Glutamatergic neuron (in vitro differentiated cells): ENCODE measurements at places on chromosomes 3 and 15. TPM values are rescaled to one million over a fixed set of nuclear protein-coding genes. Genes with fewer than 3 reads are reported as not detected.

The SCAANT1 gene
- total RNA-seq: not detected

The PLA2G4F gene
- total RNA-seq: not detected

The FSD2 gene
- total RNA-seq: not detected

The FOXB1 gene
- not detected for total RNA-seq

The HTR3D gene
- total RNA-seq: not detected

DNA sequence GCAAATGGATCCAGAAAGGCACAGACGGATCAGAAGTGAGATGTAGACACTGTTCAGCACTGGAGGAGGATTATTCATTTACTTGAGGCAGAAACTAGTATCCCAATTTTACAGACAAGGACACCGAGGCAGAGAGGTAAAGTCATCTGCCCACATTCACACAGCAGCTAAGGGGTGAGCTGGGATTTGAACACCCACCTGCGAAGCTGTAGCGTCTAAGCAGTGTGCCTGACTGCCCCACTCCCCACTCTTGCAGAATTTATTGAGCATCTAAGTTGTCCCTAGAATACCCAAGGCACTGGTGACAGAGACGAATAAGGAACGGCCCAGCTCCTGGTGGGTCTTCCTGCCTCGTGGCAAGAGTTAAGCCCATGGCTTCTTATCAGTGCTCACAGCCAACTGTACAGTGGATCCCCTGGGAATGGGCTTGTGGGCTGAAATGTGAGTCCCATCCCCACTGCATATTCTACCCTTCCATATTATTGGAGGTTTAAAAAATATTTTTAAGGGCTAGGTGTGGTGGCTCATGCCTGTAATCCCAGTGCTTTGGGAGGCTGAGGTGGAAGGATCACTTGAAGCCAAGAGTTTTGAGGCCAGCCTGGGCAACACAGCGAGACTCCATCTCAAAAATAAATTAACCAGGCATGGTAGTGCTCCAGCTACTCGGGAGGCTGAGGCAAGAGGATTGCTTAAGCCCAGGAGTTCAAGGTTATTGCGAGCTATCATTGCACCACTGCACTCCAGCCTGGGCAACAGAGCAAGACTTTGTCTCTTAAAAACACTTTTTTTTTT is 77.6 kb downstream of the IQSEC1 start:
- DNase-seq: no peak

- DNase-seq: peak; percentile 83
Observed at GRCh38 chr3:50121072-50122032, 32.6 kb downstream of the RBM5 start.

GRCh38 chr3:9715136-9715535 is 11.5 kb downstream of the CPNE9 start:
- no peak for DNase-seq

- DNase-seq: no peak
Observed at GRCh38 chr3:46359733-46360493, 6.0 kb downstream of the CCR2 start.

DNA sequence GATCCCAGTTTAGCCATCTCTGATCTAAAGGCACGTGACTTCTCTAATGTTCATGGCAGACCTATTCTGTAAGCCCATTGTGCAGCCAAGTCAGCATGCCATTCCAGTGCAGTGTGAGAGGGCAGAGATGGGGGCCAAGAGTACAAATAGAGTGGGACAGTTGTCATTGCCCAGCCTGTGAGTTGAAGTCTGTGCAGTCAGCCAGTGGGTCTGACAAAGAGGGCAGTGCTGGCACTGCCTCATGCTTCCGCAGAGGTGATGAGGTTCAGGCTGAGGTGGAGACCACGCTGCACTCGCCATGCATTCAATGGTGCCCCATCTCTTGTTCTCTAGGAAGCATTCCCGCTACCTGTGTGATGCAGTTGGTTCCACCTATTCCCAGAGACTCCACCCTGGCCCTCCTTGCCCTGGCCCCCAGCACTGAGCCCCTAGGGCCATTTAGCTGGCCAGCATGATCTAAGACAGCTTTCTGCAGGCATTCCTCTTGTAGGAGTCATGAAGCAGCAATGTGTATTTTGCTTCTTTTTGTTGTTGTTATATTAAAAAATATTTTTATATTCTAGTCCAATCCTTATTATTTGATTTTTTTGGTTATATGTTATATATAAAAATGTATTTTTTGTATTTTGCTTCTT is 3.7 kb downstream of the MRAS start:
- no peak for DNase-seq

GRCh38 chr3:29972320-29972993 is 633.9 kb upstream of the TGFBR2 start:
- no peak for DNase-seq

DNA sequence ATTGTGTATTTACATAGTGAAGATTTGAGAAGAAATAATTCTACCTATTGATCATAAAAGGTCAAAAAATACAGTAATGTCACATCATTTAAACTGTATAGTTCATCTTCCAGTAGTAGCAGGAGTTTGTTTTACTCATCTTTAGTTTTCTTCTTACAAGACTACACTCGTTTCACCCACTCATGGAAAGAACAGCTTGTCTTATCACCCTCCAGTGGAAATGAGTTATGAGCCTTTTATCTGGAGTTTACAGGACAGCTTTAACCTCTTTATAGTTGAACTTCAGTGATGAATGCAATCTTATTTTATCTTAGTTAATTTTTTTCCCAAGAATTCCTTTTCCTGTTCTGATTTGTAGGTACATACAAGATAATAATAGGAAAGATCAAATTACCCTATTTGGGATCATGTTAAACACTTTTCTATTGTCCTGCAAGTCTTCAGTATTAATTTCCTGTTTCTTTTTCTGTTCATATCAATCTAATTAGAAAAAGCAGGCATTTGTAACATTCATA is 36.8 kb downstream of the RBMS3 start:
- DNase-seq: no peak

DNA sequence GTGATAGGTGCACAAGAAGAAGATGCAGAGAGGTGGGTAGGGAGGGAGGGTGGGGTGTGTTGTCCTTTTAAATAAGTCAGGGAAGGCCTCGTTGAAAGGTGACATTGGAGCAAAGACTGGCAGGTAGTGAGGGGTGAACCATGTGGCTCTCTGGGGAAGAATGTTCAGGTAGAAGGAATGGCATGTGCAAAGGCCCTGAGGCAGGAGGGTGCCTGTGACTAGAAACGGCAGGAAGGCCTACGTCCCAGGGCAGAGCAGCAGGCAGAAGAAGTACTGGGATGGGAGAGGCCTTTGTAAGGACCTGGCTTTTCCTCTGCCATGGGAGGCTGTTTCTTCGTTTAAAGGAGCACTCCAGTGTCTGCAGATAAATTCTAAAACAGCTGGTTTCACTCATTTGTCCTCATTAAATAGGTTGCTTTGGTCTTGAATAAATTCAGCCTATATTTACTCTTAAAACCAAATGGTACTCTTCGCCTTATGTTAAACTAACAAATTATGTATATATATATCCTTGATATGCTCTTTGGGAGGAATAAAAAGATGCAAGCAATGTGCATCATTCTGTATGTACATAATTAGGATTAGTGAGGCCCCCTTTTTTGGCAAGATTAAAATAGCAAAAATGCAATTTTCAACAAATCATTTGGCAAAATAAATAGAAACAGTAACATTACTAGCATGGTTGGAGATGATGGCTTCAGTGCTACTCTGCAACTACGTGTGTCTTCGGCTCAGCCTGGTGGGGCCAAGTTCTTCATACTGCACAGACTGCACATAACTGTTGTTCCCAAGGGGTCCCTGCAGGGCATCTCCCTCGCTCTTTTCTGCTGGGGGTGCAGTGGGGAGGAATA is 151.4 kb downstream of the KLF13 start:
- DNase-seq: no peak

DNA sequence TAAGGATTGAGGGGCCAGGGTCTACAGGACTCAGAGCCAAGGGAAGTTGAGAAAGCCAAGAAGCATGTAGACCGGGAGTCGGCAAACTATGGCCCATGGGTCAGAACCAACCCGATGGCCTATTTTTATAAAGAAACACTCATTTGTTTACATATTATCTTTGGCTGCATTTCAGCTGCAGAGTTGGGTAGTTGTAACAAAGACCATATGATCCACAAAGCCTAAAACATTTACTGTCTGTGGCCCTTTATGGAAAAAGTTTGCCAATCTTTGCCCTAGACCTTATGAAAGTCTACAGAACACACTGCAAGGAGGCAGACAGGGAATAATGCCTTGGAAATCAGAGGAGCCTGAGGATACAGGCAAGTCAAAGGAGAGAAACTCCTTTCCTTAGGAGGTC is 63.2 kb upstream of the MNS1 start:
- no peak for DNase-seq

- no peak for DNase-seq
Observed at GRCh38 chr15:88617031-88617722, 4.0 kb upstream of the AEN start.

DNA sequence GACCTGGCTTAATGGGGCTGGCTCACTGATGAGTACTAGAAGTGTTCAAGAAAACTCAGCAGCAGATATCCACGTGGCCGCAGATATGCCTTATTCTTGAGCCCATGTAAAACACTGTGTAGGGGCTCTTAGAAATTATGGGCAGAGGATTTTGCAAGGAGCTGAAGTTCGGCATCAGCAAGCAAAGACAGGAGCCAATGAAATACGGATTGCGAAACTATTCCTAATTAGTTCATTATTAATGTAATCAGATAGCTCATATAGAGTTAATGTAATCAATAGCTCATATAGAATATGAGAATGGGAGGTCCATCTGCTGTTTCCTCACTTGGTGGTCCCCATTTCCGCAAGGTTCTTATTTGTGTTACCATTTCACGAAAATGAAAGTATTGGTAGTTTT is 9.0 kb upstream of the GSK3B start:
- no peak for DNase-seq

DNA sequence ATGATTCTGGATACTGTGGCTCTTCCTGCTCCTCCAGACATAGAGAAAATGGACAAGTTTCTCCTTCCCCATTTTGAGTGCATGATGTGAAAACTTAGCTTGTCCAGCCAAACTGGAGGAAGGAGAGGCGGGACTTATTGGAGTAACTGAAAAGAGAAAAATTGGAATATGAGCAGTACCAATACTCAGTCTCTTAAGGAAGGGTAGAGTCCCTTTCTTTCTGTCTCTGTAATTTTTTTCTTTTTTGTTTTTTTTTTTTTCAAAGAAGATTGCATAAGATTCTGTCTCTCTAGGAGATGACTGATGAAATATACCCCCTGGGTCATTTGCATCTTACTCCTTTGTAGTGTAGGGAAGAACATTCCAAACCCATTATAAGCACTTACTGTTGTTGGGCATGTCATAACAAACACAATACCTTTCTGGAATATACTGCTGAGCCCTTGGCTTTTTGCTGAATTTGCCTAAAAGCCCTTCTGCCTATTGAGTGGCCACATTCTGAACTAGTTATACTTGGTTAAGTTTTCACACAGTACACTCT is 498.1 kb upstream of the TPRG1 start:
- no peak for DNase-seq

DNA sequence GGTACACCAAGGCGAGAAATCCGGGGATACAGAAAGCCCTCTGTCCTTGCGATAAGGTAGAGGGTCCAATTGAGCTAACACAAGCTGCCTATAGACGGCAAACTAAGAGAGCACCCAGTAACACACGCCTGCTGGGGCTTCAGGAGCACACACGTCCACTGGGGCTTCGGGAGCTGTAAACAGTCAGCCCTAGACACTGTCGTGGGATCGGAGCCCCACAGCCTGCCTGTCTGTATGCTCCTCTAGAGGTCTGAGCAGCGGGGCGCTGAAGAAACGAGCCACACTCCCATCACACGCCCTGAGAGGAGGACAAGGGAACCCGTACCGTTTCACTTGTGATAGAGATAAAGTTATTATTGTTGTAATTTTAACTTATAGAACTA is 486 bp downstream of the SAMMSON start:
- no peak for DNase-seq

GRCh38 chr3:165193366-165194254 is 2.6 kb downstream of the SLITRK3 start:
- no peak for DNase-seq
